Vagina (tissue), 2 donors: ENCODE measurements at places on chromosomes 2 and 18.
A peak's percentile ranks its signal among the peaks of the same experiment; 100 is the strongest.

- no peak overlapping the region for H3K4me3 ChIP-seq
- H3K27ac ChIP-seq = no peak overlapping the region
- no peak for DNase-seq
- H3K36me3 ChIP-seq = peaks cover 48% of the 10 kb centered on the region
- no peaks in the 10 kb centered on the region for H3K27me3 ChIP-seq
These were observed 72.8 kb downstream of the LPIN1 start for GRCh38 chr2:11819235-11819729.

DNA sequence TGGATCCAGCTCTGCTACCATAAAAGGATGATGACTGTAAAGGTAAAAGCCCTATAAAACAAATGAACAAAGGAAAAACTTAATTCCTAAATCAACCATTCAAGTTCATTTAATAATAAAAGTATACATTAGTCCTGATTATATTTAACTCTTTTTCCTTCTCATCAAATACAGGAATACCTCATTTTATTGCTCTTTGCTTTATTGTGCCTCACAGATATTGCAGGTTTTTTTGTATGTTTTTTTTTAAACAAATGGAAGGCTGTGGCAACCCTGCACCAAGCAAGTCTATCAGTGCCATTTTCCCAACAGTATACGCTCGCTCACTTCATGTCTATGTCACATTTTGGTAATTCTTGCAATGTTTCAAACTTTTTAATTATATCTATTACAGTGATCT lies 38.2 kb downstream of the USP37 start:
- no peaks in the 10 kb centered on the region for H3K4me1 ChIP-seq
- no peak overlapping the region for H3K27ac ChIP-seq
- H3K4me3 ChIP-seq = no peak overlapping the region
- DNase-seq = no peak
- no peaks in the 10 kb centered on the region for H3K27me3 ChIP-seq

DNA sequence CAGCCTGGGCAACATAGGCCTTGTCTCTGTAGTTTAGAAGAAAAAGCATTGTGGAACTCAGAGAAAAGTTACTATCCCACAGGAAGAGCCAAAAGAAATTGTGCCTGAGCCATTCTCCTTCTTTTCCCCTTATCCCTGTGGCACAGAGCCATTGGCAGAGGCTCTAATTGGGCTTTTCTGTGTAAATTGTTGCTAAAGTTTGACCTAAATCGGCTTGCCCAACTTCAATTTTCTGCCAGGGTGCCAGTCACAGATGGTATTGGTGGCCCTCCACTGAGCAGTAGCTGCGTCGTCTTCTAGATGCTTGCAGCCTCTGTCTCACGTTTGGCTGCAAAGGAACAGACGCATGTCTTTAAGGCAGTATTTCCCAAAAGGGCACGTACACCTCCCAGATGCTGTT lies 30.3 kb downstream of the ZNF532 start:
- DNase-seq = no peak
- no peaks in the 10 kb centered on the region for H3K27me3 ChIP-seq
- peaks cover 58% of the 10 kb centered on the region for H3K4me1 ChIP-seq
- H3K4me3 ChIP-seq = no peak overlapping the region
- peaks cover 8% of the 10 kb centered on the region for H3K36me3 ChIP-seq

- no peaks in the 10 kb centered on the region for H3K4me1 ChIP-seq
- DNase-seq = no peak
- H3K4me3 ChIP-seq = no peak overlapping the region
- no peaks in the 10 kb centered on the region for H3K36me3 ChIP-seq
- no peak overlapping the region for H3K27ac ChIP-seq
- no peaks in the 10 kb centered on the region for H3K27me3 ChIP-seq
These were observed 47.2 kb downstream of the SLC14A2 start for GRCh38 chr18:45662468-45662867.

GRCh38 chr2:12636837-12637581 lies 79.7 kb upstream of the TRIB2 start:
- no peak for DNase-seq
- no peaks in the 10 kb centered on the region for H3K4me1 ChIP-seq
- H3K36me3 ChIP-seq = no peaks in the 10 kb centered on the region

- H3K4me3 ChIP-seq = no peak overlapping the region
- H3K4me1 ChIP-seq = no peaks in the 10 kb centered on the region
- no peaks in the 10 kb centered on the region for H3K27me3 ChIP-seq
- no peak overlapping the region for H3K27ac ChIP-seq
- no peaks in the 10 kb centered on the region for H3K36me3 ChIP-seq
These were observed 74.9 kb downstream of the LONRF2 start for GRCh38 chr2:100247256-100248043.

DNA sequence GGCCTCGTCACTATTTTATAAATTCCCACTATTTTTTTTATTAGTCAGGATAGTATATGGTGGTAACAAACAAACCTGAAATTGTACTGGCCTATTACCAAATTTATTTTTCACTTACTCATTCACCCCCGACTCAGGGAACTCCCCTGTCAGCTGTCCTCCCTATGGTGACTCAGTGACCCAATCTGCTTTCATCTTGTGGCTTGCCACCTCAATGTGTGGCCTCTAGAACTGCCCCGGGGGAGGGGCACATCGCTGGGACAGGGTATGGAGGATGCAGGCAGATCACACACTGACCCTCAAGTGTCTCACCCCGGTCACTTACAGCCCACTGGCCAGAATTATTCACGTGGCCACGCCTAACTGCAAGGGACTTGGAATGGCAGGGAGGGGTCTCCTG lies 71.6 kb downstream of the ACTR2 start:
- no peak for DNase-seq
- no peaks in the 10 kb centered on the region for H3K36me3 ChIP-seq
- peak overlapping the region; percentile 71 for H3K27ac ChIP-seq
- H3K4me1 ChIP-seq = peaks cover 37% of the 10 kb centered on the region
- no peaks in the 10 kb centered on the region for H3K27me3 ChIP-seq

DNA sequence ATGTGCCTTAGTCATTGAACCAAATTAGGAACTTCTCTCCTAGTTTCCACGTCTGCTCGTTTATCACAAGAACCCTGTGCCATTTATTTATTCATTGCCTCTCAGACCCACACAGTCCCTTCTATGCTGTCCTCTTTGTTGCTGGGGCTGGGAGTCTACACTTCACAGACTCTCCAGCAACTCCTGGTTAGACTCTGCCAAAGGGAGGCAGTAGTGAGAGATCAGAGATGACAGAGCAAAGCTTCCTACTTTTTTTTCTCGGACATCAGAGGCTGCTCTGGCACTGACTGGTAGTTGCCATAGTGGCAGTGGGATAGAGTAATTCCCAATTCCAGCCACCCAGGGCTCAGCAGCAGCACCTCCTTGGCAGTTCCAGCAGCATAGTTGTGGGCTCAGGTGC lies 277.5 kb downstream of the BCL11A start:
- no peak overlapping the region for H3K4me3 ChIP-seq
- H3K27me3 ChIP-seq = no peaks in the 10 kb centered on the region
- no peaks in the 10 kb centered on the region for H3K36me3 ChIP-seq
- no peak overlapping the region for H3K27ac ChIP-seq
- DNase-seq = no peak

- H3K27ac ChIP-seq = no peak overlapping the region
- H3K36me3 ChIP-seq = no peaks in the 10 kb centered on the region
- H3K4me1 ChIP-seq = no peaks in the 10 kb centered on the region
- no peak for DNase-seq
- H3K4me3 ChIP-seq = no peak overlapping the region
These were observed 384.1 kb downstream of the CDH19 start for GRCh38 chr18:66219817-66220216.
